ENCODE measurements at places on chromosomes 2 and 18.

- no peak for DNase-seq
These were observed 3.1 kb downstream of the DSC3 start for GRCh38 chr18:31039426-31039825.

- no peak for DNase-seq
These were observed 218.8 kb upstream of the APCDD1 start for GRCh38 chr18:10235661-10235952.

GRCh38 chr2:120314690-120315366 lies 31.1 kb upstream of the INHBB start:
- no peak for DNase-seq

DNA sequence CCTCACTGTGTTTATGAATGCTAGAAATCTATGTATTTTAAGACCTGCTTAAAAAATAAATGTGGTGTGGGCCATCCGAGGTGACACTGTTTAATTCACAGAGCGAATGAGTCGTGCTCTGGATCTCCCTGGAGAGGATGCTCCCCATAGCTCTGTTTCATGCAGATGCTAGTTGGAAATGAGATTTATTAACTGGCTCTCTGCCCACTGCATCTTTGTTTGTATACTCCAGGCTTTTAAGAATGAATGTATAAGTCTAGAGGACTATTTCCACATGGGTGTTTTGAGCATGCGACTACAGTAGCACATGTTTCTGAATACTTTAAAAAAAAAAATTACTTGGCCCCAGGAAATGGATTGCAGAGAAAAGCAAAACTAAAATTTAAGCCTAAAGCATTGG lies 3.9 kb downstream of the MAPRE2 start:
- DNase-seq: no peak

GRCh38 chr18:40949114-40949950 lies 1005.7 kb upstream of the PIK3C3 start:
- DNase-seq: no peak

DNA sequence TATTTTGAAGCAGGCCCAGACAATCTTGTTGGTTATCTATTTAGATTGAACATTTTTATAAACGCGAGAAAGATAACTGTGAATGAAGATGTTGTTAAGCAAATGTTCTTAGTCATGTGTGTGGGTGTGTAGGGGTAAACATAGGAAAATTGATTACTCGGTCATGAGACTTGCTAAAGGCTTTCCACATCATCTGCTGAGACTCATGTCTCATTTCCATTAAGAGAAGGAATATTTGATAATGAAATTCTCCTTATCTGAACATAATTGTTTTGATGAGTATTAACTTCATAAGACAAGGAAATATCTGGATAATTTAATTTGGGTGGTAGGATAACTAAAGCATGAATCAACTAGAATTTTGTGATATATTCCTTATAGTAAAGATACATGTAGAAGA lies 19.7 kb downstream of the CCDC102B start:
- DNase-seq: no peak

DNA sequence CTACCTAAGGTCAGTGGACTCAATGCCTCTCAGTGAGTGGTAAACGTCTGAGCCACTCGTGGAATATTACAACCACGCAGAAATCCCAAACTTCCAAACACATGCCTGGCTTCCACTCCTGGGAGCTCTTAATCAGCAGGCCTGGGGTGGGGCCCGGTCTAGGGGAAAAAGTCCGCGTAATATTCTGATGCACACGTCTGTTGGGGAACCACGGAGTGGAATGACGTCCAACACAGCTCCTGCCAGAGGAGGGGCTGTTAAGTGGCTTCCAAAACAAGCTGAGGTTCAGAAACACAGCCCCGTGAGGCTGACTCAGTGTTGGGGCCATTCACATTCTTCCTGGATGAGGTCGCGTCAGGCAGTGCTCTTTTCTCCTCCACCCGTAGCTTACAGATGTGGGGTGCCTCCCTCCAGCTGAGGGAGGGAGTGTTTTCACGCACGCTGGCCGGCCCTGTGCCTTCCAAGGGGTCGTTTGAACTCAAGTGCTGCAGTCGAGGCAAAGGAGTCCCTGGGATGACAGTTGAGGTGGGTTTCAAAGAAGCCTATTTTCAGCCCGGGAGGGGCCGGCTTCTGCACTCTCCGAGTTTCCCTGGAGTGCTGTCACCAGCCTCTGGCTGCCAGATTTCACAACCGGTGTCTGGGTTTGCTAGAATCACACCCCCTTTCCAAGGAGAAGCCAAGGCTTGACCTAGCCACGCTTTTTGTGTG lies 73.1 kb downstream of the ACKR3 start:
- no peak for DNase-seq

- DNase-seq: no peak
These were observed 29.8 kb upstream of the MRPL33 start for GRCh38 chr2:27741673-27742072.

- DNase-seq: no peak
These were observed 51.1 kb downstream of the COLEC12 start for GRCh38 chr18:449374-449773.

- DNase-seq: no peak
These were observed 105.6 kb downstream of the PRPF40A start for GRCh38 chr2:152611458-152612231.

DNA sequence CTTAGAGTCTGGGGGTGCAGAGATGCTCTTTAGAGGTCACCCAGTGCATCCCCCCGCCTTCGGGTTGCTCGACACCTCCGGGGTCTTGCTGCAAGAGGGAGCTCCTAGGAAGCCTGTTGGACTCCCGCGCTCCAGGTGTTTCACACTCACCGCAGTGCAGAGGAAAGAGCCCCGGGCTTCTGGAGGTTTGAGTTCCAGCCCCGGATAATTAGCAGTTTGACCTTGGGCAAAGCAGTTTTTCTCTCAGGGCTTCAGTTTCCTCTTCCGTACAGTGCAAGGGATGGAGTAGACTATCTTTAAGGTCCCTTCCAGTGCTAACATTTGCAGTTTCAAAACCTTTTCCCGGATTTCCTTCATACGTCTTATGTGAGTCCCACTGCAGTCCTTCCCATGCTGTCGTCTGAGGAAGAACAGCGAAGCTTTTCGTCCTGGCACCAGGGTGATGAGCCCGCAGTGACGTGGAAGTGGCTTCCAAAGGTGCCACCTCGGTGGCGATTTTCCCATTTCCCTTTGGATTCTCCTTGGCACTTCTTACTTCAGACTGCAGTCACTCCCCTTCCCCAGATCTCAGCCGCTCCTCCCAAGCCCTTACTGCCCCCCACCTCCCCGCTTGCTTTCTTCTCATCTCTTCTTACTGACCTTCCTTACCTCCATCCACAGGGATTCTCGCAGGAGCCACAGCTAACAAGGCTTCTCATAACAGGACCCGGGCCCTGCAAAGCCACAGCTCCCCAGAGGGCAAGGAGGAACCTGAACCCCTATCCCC lies 585 bp downstream of the PNKD start:
- DNase-seq: no peak

- DNase-seq: no peak
These were observed 87.4 kb downstream of the MYO5B start for GRCh38 chr18:50107468-50107977.

- DNase-seq: no peak
These were observed 248.0 kb downstream of the MYCN start for GRCh38 chr2:16188261-16188890.

DNA sequence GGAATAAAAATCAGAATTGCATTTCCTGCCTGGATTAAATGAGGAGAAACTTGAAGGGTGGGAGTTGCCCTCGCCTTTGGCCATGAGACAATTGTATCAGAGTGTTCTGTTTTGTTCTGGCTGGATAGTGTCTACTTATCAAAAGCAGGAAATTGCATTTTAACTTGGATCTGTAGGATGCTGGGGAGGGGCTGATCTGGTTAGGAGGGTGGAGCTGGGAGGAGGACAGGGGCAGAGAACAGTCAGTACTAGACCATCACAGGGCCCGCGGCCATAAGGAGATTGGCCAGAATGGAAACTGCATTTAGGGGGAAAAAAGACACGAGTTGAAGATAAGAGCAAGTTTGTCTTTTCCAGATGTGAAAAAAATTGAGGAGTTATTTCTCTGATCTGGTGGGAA lies 199.1 kb upstream of the POU3F3 start:
- no peak for DNase-seq

GRCh38 chr2:173400760-173401159 lies 46.1 kb downstream of the CDCA7 start:
- DNase-seq: no peak

- DNase-seq: no peak
These were observed 230.0 kb upstream of the GYPC start for GRCh38 chr2:126425943-126426342.

DNA sequence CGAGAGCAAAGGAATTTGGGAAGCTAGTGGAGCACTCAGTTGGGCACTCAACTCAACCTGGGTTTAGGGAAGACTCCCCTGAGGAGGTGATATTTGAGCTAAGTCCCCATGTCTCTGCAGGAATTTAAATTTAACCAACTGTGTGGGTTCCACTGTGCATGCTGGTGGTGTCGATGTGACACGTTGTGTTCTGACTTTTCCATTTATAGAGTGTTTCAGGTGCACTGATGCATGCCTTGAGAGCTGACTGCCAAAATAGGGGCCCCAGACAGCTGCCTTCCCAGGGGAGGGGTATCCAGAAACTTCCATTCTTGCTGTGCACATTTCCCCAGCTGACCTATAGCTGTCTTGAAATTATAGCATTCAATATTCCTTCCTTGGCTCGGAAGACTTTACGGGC lies 63.7 kb upstream of the BCL2L11 start:
- DNase-seq: no peak

DNA sequence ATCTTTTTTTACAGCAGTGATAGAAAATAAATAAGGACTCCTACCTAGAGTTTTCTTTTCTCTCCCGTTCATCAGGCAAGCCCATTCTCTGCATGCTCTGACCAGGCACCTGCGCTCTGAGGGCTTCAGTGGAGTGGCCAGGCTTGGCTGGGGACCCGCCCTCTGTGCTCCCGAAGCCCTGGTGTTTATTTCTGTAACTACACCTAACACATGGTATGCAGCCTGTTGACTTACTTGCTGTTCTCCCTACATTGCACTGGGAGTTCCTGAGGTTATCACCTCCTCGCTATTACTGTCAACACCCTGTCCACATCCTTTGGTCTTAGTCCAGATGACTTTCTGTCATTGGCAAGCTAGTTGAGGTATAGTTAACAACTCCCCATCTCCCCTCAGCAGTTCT lies 317.7 kb downstream of the LPIN1 start:
- no peak for DNase-seq

DNA sequence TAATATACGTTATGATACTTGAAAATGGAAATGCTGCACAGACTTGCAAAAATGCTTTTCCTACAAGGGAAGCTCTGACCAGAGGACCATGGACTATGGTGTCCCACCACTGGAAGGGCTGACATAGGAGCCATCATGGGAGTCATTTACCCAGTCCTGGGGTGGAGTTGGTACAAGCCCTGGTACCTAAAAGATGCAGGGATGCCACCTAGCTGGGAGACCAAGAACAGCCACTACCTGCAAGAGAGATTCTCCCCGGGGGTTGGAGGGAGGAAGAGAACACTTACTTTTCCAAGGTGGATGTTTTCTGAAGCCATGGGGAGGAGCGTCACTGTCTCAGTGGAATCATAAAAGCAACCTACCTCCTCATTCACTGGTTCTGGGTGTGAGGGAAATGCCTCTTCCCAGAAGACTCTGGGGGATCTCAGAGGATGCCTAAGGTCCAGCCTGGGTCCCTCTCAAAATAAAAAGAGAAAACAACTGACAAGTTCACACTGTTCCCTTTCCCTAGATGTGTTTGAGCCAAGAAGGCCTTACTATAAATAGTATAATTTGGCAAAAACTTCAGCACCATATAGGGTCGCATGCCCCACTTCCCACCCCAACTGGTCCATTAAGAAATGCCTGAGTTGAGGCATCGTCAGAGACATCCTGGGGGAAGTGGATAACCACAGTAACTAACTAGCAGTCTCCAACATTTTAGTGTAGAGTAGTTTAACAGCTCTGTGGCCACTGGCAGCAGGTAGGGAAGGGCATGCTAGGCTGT lies 39.9 kb downstream of the REEP1 start:
- no peak for DNase-seq

DNA sequence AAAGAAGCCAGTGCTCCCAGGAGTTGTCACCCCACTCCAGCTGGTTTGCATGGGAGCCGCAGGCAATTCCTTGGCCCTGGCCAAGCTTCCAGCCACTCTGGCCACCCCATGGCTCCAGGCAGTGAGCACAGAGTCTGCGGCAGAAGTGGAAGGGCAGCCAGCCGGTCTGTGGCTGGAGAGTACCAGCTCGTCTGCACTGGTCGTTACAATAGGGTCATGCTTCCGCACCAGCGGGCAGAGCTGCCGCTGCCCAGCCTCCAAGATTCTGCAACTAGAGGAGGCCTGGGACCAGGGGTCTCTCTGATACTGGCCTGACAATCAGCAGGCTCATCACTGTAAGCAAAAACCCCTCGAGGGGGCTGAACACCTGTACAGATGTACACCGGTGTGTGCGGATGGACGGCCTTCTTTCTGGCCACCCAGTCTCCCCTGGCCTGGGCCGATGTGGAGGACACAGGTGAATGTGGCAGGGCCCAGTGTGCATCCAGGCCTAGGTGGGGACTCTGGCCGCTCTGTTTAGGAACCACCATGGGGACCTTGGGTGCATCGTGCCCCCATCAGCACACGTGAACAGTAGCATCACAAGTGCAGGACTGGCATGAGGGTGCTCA lies 51.9 kb upstream of the ODC1 start:
- DNase-seq: no peak

DNA sequence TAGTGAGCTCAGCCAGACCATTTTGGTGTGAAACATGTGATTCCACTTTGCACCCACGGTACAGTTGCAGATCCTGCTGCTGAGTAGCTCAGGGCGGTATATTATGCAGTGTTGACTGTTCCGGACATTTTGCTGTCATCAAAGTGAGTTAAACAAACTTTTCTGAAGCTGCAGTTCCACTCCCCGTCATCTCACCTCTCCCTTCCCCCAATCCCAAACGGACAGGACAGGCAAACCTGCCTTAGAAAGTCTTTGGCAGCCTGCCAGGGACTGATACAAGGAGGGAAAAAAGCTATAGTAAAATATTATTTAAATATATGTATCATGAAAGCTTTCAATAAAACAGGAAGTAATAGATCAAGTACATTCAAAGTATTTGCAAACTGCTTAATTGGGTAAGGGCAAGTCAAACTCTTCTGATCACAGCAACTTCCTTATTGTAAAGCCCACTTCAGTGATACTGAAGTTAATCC lies 35.5 kb upstream of the SP5 start:
- no peak for DNase-seq

DNA sequence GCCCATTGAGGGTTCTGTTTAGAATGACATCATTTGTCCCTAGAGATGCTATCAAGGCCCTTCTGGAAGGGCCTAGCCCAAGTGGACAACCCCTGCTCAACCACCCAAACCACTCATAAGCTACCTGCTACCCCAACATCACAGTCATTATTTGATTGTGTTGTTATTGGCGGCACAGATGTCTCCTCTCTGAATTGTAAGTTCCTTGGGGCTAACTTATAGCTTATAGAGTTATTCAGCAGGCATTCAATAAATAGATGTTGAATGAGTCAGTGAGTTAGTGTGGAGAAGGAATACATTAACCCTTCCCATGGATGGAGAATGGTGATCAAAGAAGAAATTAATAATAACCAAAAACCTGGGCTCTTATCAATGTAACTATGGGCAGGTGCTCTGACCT lies 80.0 kb downstream of the ACAA2 start:
- no peak for DNase-seq
